ENCODE measurements at places on chromosomes 16 and 17. TPM values are rescaled to one million over a fixed set of nuclear protein-coding genes. Genes with fewer than 3 reads are reported as not detected.

DNA sequence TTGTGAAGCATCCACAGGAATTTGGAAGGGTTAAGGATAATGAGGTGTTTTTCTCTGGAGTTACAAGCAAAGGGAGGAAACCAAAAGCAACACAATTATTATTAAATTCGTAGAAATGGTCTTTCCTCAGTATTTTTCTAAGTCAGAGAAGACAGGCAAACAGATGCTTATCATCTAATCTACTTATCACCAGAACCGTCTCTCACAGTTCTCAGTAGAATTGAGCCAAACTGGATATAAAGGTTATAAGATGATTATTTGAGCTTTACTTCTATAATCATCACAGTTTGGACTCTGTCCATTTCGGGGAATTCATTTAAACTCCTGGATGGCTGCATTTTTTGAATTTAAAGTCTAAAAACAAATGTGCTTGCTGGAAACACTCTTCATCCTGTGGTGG, 245.0 kb downstream of the KCNJ2 start:
- no peak for DNase-seq

DNA sequence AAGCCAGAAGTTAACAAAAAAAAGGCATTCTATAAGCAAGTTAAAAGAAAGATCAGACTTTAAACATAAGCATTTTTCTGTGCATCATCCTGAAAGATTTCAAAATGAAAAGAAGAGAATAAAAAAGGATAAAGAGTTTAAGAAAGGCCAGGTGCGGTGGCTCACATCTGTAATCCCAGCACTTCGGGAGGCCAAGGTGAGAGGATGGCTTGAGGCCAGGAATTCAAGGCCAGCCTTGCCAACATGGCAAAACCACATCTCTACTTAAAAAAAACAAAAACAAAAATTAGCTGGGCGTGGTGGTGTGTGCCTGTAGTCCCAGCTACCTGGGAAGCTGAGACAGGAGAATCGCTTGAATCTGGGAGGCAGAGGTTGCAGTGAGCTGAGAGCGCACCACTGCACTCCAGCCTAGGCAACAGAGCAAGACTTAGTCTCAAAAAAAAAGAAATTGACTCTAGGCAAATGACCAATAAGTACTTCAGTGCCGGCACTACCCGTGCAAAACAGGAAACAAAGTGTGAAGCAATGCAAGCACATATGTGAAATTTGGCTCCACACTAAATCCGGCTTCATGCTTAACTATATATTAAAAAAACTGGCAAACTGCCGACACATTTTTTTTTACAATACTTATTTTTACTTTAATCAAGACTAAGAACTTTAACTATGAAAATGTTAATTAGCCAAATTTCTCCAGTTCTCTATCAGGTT, 83.2 kb upstream of the C17orf78 start:
- no peak for DNase-seq

GRCh38 chr17:73883175-73883574, 238.9 kb upstream of the SDK2 start:
- DNase-seq, result no peak

DNA sequence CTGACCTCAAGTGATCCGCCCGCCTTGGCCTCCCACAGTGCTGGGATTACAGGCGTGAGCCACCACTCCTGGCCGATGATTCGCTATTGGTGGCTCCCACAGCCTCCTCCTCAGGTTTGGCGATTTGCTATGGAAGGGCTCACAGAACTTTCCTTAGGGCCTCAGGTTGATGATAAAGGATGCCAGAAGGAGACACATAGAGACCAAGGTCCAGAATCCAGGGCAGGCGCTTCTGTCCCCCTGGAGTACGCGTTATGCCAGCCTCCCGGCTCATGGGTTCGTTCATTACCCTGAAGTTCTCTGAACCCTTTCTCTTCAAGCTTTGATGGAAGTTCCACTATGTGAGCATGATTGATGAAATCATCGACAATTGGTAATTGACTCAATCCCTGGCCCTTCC, 19.9 kb downstream of the LGALS3BP start:
- no peak for DNase-seq

DNA sequence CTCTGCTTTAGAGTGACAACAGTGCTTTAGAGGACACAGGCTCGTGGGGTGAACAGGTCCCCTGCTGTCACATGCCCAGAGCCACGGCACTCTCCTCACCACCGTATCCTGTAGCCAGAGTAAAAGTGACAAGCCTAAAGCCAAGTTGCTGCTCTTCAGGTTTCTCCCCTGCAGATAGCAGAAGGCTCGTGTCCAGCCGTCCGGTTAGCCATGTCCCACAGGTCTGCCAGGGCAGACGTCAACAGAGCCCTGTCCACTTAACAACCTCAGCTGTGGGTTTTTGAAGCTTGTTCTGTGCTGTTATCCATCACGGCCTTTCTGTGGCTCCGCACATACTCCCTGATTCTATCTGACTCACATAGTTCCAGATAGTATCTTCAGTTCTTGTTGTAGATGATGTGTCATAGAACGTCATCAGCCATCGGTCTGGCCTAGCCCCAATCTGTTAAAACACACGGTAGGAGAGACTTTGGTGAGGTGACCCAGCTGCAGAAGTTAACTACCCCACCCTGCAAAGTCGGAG, 100.7 kb downstream of the SOCS1 start:
- DNase-seq, result no peak

- no peak for DNase-seq
Measured at GRCh38 chr16:25888868-25889267, 197.1 kb downstream of the HS3ST4 start.

- no peak for DNase-seq
Measured at GRCh38 chr16:30660424-30661261, 2.4 kb downstream of the FBRS start.

EVPL gene
- total RNA-seq, result not detected

TVP23A gene
- 0.30 TPM for total RNA-seq

TNS4 gene
- not detected for total RNA-seq

DBF4B gene
- 2.0 TPM for total RNA-seq

SLX1A gene
- 32.2 TPM for total RNA-seq
